ENCODE measurements at places on chromosomes 13 and 19.

DNA sequence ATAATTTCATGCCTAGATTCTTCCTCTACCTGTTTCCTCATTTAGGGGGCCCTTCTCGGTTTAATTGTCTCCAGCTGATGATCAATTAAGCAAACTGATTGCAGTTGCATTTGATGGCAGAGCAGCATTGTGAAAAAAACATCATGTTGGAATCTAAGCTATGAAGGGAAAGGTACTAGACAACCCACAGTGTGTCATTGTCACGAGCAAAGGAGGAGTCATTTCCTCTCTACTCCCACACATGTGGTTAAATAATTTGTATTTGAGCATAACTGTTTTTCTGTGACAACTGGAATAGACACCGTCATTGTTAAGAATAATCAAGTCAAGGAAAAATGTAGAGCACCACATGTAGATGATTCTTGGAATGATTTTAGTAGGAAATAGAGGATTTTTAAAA lies 240.3 kb downstream of the DCT start:
- no peak for DNase-seq

- DNase-seq: no peak
These were observed 1.3 kb downstream of the ZNF607 start for GRCh38 chr19:37718304-37718703.

- peak; percentile 89 for DNase-seq
These were observed 156.2 kb downstream of the SIPA1L3 start for GRCh38 chr19:38062959-38063761.

DNA sequence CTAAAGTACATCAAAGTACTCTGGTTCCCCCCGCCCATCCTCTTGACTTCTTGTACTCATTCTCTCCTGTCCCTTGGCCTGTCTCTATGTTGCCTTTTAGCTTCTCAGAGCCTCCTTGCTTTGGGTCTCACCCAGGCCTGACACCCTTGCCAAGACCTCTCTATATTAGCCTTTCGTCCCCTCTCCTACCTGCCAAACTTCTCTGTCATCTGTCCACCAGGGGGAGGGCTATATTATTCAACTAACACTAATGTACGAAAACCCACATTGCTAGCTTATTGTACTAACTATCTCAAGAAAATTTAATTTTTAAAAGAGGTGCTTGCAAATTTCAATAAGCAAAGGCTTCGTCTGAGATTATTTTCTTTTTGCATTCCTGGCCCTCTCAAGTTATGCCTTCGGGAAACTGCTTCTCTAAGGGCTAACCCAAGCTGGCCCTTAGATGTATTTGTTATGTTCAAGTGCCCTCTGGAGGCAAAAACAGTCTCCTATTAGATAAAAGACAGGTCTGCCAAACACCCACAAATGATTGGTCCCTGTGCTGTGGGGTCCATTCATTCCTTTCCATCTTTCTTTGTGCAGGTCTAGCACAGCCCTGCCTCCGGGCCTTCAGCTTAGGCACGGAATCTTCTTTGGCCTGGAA lies 6.3 kb upstream of the MRPS31 start:
- DNase-seq: peak; percentile 5

DNA sequence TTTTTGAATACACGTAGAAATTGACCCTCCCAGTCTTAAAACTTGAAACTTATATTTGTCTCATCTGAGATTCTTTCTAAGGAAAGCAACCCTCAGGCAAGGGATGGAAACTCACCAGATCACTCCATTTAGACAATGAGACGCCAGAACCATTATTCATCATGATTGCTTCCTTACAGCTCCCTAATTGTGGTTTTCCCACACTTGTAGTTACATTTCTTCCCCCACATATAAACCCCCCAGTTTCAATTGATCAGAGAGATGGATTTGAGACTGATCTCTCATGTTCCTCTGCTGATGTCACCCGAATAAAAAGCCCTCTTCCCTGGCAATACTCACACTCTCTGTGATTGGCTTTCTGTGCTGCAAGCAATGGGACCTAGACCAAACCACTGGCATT lies 197.9 kb upstream of the STARD13 start:
- DNase-seq: no peak

- DNase-seq: peak; percentile 18
These were observed 1.1 kb upstream of the FXYD3 start for GRCh38 chr19:35114353-35115176.

DNA sequence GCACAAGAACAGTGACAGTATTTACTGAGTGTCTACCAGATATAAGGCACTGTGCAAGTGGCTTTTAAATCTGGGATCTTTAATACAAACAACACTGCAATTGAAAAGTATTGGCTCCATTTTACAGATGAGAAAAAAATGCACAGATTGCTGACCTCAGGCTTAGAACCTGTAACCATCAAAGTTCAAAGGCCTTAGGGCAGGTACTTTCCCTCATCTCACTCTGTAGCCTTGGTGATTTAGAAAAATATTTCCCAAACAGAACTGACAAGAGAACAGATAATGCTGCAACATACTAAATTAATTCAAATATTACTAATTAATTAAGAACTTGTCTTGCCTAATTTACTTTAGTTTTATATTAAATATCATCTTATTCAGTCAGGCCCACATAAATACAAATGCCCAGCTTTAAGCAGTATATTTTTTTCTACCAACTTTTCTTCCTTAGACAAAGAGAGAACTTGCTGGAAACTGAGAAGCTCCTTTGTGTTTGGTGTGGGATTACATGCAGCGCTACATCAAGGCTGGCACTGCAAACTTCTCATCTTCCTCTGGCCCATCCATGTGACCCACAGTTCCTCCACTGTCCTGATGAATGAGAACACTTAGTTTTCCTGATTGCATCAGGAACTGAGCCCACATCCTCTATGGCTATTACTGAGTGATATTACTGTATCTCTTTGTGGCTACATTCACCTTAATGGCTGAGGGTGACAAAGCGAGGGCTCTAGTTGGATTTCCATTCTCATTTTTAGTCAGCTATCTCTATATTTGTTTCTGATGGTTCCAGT lies 302.1 kb downstream of the ENOX1 start:
- DNase-seq: no peak

DNA sequence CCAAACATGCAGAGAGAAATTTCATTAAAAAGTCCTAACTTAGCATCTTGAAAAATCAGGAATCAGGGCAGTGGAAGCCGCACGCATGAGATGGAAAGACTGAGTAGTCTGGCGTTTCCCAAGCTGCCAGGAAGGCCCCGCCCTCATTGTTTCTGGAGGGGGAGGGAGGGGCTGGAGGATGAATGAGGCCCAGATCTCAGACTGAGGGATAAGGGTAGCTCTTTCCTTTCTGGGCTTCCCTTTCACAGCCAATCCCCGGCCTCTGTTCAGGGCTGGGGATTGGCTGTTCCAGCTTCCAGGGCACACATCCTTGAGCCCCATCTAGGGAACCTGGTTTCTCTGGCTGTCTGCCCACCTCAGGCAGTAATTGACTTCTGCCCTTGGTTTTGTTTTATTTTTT lies 7.3 kb downstream of the C19orf53 start:
- peak; percentile 6 for DNase-seq

DNA sequence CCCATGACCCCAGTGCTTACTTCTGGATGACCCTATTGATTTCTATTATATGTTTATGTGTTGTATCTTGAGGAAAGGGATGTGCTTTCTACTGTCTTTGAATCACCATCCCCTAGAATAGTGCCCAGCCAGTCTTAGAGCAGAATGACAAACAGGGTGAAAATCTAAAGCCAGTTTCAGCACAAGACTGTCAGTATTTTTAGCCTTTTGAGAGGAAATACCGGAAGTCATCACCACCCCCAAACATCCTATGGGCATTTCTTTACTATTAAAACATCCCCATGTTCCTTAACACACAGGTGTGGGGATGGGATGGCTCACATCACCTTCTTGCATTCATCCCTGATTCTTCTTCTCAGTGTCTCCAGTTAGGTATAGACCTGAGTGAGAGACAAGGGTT lies 52.1 kb upstream of the UBE2L5 start:
- no peak for DNase-seq

GRCh38 chr19:6065685-6066374 lies 44.5 kb downstream of the RFX2 start:
- DNase-seq: peak; percentile 74

- no peak for DNase-seq
These were observed 284.2 kb downstream of the TBC1D4 start for GRCh38 chr13:75197803-75198202.

DNA sequence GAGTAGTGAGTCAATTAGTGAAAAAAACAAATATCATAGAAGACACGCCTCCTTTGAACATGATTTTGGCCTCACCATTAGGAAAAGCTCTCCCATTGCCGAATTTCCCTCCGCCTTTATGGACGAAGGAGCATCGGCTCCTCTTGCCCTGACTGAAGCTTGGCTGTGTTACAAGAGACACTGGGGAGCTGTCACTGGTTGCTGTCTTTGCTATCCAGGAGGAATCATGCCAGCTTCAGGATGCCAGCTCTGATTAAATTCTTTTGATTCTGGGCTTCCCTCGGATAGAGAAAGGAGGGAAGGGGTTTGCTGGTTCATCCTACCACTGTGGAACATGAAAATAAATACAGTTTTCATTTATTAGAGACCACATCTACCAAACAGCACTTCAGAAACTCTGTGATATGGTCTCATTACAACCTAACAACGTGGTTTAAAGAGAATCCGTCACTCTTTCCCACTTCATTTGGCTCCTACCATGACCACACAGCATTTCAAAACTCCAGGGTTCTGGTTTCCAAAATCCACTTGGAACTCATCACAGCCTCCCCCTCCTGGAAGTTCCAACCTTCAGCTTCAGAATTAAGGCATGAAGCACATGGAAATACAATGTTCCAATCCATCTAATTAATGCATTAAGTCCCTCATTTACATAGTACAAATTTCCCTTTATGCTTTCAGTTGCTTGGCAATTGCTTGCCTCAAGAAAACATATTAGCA lies 446.0 kb downstream of the EFNB2 start:
- peak; percentile 9 for DNase-seq

DNA sequence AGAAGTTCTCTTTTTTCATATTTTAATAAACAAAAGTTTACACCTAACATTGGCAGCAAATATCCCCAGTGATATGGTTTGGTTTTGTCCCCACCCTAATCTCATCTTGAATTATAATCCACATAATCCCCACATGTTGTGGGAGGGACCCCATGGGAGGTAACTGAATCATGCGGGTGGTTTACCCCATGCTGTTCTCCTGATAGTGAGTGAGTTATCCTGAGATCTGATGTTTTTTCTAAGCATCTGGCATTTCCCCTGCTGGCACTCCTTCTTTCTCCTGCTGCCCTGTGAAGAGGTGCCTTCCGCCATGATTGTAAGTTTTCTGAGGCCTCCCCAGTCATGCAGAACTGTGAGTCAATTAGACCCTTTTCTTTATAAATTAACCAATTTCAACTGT lies 214.7 kb downstream of the SLITRK1 start:
- DNase-seq: no peak

GRCh38 chr19:3443840-3444694 lies 36.3 kb downstream of the SMIM24 start:
- DNase-seq: no peak

DNA sequence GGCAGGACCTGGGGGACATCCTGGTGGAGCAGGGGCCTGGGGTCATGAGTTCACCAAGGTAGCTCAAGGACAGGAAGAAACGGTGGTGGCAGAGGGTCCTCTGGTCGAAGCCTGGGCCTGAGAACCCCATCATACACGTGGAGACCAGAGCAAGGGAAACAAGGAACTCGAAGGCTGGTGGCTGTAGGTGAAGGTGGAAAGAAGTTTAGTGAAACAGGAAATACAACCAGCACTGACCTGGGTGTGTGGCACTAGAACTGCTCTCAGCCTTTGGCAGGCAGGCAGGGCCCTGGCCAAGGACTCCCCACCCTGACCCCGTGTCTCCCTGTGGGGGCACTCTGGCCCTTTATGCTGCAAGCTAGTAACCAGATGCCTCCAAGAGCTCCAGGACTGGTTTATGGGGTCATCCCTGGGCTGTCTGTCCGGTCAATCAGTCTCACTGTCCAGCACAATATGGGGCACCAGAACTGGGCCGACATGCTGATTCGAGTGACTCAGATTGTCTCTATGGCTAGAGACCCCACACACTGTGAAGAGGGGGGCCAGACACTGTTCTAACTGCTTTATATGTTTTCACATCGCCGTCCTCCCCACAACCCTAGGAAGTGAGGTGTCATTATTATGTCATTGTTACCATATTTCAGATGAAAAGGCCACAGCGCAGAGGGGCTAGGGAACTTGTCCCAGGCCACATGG lies 3.8 kb downstream of the COX6B2 start:
- DNase-seq: no peak

GRCh38 chr13:43089912-43090498 lies 66.6 kb downstream of the DNAJC15 start:
- no peak for DNase-seq

DNA sequence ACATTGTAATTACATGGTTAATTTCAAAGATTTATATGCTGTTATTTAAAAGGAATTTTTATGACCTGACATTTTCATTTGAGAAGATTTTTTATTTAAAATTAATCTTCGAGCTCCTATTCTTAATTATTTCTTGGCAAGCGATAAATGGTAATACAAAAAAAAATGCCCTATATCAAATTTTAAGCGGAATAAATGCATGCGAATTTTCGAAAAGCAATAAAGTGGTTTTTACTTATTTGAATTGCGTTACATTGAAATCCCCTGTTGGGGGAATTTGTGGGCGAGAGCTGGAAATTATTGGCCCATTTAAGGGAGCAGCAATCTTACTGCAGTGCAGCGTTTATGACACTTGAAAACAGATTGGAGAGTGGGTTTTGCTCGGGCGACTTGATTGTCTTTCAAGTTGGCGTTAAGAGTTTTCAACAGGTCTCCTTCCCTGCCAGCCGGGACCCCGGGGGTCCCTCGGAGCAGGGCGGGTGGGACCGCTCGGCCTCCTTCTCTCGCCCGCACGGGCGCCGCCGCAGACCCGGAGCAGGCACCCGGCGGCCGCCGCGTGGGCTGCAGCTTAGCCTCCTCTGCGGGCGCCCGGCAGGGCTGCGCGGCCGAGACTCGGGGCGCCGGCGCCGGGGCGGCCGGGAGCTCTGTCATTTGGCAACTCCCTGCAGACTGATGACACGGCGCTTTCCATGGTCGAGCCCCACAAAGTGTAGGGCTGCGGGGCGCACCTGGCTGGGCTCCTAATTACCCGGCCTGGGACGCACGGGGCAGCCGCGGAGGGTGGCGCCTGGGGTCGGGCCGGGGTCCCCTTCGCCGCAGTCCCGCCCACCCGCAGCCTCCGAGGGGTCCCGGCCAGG lies 255.1 kb upstream of the SOX21 start:
- DNase-seq: no peak

GRCh38 chr19:36051637-36052036 lies 2.4 kb downstream of the THAP8 start:
- DNase-seq: peak; percentile 29

GRCh38 chr13:38849315-38849714 lies 141.3 kb downstream of the STOML3 start:
- DNase-seq: no peak

GRCh38 chr19:4172861-4173473 lies 9.4 kb downstream of the SIRT6 start:
- no peak for DNase-seq

GRCh38 chr19:17654993-17655392 lies 33.2 kb downstream of the UNC13A start:
- DNase-seq: no peak

- DNase-seq: no peak
These were observed 6.0 kb upstream of the ZNF614 start for GRCh38 chr19:52034051-52034728.

GRCh38 chr19:29549105-29550070 lies 23.6 kb downstream of the VSTM2B start:
- DNase-seq: no peak

Measured in NCI-H2081 (cell line).